ENCODE measurements at places on chromosomes 11 and 22.

GRCh38 chr22:29512031-29512430 lies 32.0 kb downstream of the NEFH start:
- DNase-seq: no peak

GRCh38 chr22:43172191-43172590 lies 14.7 kb downstream of the TTLL12 start:
- no peak for DNase-seq

GRCh38 chr11:5591613-5592012 lies 4.8 kb upstream of the TRIM6 start:
- DNase-seq: no peak

GRCh38 chr11:124954590-124954955 lies 571 bp downstream of the CCDC15 start:
- no peak for DNase-seq

- DNase-seq: no peak
Measured at GRCh38 chr11:30740091-30740490, 153.9 kb upstream of the MPPED2 start.

DNA sequence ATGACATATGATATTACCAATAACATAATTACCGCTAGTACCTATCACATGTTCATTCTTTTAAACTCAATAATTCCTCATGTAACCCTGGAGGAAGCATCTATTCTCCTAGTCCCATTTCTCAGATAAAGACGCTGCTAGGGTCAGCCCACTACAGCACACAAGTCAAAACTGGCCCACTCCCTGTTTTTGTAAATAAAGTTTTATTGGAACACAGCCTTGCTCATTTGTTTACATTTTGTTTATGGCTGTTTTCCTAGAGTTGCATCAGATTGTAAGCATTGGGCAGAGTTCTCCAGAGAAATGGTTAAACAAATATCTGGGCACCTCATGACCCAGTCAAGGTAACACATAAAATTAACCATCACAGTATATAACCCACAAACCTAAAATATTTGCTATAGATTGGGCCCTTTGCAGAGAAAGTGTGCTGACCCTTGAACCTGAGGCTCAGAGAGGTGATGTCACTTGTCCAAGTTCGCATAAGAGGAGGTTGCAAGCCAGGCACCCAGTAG lies 36.8 kb downstream of the MN1 start:
- DNase-seq: no peak

DNA sequence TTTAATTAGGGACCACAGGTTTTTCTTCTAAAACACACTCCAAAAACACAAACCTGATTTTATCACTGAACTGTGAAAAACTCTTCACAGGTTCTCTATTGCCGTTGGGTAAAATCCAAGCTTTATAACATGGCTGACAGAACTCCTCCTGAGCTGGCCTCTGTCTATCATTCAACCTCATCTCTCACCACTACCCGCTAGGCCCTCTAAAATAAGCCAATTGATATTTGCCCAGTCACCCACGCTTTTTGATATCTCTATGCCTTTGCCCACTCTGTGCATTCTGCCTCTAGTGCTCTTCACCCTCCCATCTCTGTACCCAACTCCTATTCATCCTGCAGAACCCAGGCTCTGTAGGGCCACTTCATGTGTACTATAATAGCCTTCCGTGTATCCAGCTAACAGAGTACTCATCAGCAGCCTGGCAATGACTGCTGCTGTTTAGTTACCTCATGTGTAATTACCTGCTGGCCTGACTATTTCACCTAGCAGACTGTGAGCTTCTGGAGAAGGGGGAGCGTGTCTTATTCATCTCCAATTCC lies 1.1 kb upstream of the CNGA4 start:
- no peak for DNase-seq
